ENCODE measurements at places on chromosomes 13 and 19. TPM values are rescaled to one million over a fixed set of nuclear protein-coding genes. Genes with fewer than 3 reads are reported as not detected.

DNA sequence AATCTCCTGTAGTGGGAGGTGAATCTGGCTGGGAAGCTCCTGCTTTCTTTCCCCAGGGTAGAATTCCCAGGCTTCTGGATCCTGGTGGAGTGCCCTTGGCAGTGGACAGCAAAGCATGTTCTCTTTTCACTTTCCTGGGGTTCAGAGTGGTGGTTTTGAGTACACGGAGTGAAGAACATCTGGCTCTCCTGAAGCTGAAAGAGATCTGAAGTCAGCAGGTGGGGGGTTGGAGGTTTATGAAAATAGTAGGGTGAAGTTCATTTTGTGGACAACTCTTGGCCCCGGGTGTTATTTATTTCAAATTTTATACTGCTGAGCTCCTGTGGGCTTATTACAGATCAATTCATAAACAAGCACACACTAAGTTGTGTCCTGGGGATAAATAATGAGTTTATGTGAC is 497.3 kb downstream of the KLF5 start:
- DNase-seq, result no peak
- no peaks in the 10 kb centered on the region for H3K27me3 ChIP-seq
- H3K4me1 ChIP-seq, result no peaks in the 10 kb centered on the region

GRCh38 chr19:10602330-10603083 is 15.4 kb upstream of the AP1M2 start:
- no peaks in the 10 kb centered on the region for H3K27me3 ChIP-seq
- H3K4me3 ChIP-seq, result peak overlapping the region; percentile 96
- peak overlapping the region; percentile 92 for H3K27ac ChIP-seq
- H3K36me3 ChIP-seq, result no peaks in the 10 kb centered on the region
- DNase-seq, result peak; percentile 83

GRCh38 chr13:57644106-57644505 is 12.6 kb downstream of the PCDH17 start:
- H3K27ac ChIP-seq, result no peak overlapping the region
- no peaks in the 10 kb centered on the region for H3K36me3 ChIP-seq
- H3K27me3 ChIP-seq, result no peaks in the 10 kb centered on the region
- H3K4me1 ChIP-seq, result no peaks in the 10 kb centered on the region
- no peak overlapping the region for H3K4me3 ChIP-seq

- no peak overlapping the region for H3K4me3 ChIP-seq
- no peaks in the 10 kb centered on the region for H3K27me3 ChIP-seq
- no peaks in the 10 kb centered on the region for H3K36me3 ChIP-seq
- H3K4me1 ChIP-seq, result peaks cover 9% of the 10 kb centered on the region
These were observed 6.2 kb downstream of the HSD17B14 start for GRCh38 chr19:48830088-48830487.

DNA sequence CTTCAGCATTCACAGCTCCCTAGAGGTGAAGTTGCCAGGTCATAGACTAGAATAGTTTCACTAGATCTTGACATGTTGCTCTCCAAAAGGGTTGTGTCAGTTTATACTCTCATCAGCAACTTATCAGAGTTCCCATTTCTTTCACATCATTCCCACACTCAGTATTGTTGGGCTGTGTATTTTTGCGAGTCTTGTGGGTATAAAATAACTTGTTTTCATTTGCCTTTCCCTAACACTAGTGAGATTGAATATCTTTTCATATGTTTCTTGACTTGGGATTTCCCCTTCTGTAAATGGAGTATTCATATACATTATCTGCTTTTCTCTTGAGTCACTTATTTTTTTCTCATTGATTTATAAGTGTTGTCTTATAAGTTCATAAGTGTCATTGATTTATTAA is 55.2 kb upstream of the GPR183 start:
- H3K36me3 ChIP-seq, result peaks cover 3% of the 10 kb centered on the region
- peaks cover 17% of the 10 kb centered on the region for H3K4me1 ChIP-seq
- no peak for DNase-seq
- no peak overlapping the region for H3K27ac ChIP-seq
- no peaks in the 10 kb centered on the region for H3K27me3 ChIP-seq

GRCh38 chr19:4052114-4052992 is 14.3 kb downstream of the ZBTB7A start:
- no peak overlapping the region for H3K4me3 ChIP-seq
- no peaks in the 10 kb centered on the region for H3K27me3 ChIP-seq
- H3K27ac ChIP-seq, result no peak overlapping the region
- no peak for DNase-seq

DNA sequence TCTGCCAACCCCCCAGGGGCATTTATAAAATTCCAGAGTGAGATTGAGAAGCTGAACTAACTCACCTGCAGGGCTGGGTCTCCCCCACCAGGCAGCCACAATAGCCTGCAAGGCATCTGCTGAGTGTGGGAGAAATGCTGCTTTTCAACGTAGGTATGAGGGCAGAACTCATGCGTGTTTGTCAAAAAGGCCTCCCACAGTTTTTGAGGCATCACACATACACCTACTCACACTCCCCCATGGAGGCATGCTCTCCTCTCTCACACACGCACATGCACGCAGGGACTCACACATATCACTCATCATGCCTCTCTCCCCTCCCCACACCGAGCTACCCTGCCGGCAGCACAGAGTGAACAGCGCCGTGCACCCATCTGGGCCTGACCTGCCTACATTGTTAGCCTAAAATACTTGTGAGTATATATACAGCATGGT is 390.5 kb downstream of the FGF9 start:
- no peak for DNase-seq
- H3K27me3 ChIP-seq, result no peaks in the 10 kb centered on the region
- H3K27ac ChIP-seq, result no peak overlapping the region
- H3K36me3 ChIP-seq, result no peaks in the 10 kb centered on the region
- H3K4me3 ChIP-seq, result no peak overlapping the region

DNA sequence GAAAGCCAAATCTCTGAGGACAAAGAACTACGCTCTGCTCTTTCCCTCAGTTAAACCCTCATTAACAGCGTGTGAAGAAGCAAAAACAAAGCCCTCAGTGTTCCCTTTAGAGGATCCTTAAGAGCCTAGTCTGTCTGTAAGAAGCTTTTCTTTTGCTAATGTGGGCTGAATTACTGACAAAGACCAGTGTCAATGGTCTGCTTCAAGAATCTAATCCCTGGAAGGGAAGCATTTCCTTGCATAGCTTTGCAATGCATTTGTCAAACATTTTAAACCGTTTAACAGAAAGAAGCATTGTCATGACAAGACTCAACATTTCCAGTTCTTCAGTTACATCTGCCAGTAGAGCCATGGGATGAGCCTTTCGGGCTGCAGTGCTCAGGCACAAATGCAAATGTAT is 64.9 kb downstream of the EDNRB start:
- no peak for DNase-seq
- peaks cover 5% of the 10 kb centered on the region for H3K4me1 ChIP-seq
- H3K4me3 ChIP-seq, result no peak overlapping the region

DNA sequence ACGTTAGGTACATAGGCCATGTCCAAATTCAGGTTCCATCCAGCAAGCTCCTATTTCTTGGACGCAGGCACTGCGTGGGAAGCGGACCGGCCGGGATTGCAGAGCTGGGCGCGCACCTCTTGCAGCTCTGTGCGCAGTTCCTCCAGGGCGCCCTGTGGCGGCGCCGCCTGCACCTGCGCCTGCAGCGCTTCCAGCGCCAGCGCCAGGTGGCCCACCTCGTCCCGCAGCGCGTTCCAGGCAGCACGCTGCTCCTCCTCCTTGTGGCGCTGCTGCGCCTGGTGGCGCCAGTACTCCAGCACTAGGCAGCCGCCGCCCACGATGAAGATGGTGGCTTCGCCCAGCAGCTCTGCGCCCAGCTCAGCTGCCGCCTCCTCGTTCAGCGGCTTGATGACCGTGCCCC is 31.1 kb downstream of the OPA3 start:
- peak; percentile 44 for DNase-seq
- no peak overlapping the region for H3K4me3 ChIP-seq
- H3K4me1 ChIP-seq, result peaks cover 6% of the 10 kb centered on the region
- no peaks in the 10 kb centered on the region for H3K36me3 ChIP-seq
- H3K27ac ChIP-seq, result no peak overlapping the region

INAFM1 gene
- 5.8 TPM for polyA plus RNA-seq

RLN3 gene
- not detected for polyA plus RNA-seq

OR7A5 gene
- polyA plus RNA-seq, result not detected

KCNN4 gene
- not detected for polyA plus RNA-seq

- DNase-seq, result no peak
- H3K36me3 ChIP-seq, result no peaks in the 10 kb centered on the region
- H3K27ac ChIP-seq, result no peak overlapping the region
- H3K4me1 ChIP-seq, result no peaks in the 10 kb centered on the region
These were observed 87.9 kb upstream of the WASF3 start for GRCh38 chr13:26469602-26470001.

DNA sequence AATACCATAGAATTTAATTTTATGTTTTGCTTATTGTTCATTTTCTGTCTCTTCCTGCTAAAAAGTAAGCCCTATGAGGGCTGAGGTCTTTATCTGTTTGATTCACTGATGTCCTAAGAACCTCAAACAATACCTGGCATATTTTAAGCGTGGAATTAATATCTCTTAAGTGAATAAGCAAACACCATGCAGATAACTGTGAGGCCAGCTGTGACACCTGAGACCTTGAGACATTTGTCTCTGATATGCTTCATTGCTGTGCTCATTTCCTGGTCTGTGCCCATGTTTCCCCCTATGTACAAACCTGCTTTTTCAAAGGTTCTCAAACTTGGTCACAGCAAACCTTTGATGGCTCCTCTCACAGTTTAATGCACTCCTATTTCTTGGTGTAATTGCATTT is 254.6 kb downstream of the COG6 start:
- DNase-seq, result no peak
- H3K27ac ChIP-seq, result peak overlapping the region; percentile 6
- peaks cover 9% of the 10 kb centered on the region for H3K4me1 ChIP-seq
- no peak overlapping the region for H3K4me3 ChIP-seq

CLEC11A gene
- 29.4 TPM for polyA plus RNA-seq

FGF21 gene
- not detected for polyA plus RNA-seq
